Activated naive CD8-positive, alpha-beta T cell treated with anti-CD3 and anti-CD28 coated beads for 36 hours (primary cell): ENCODE measurements at places on chromosomes 11 and 22.

DNA sequence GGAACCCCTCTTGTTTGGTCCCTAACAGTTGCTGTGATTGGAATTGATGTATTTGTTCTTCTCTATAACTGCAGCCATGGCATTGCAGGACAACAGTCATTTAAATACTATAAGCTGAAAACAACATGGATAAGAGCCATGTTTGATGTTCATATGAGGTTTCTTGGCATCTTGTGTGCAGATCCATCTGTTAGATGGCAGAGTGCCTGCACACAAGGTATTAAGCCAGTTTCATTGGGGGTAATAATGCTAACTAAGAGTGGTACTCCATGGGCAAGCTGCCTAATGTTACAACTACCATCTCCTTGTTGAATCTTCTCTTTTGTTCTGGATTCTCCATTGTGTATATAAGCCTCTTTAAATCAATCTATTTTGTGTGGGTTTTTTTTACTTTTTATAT is 206.0 kb upstream of the CHORDC1 start:
- H3K4me1 ChIP-seq = no peaks in the 10 kb centered on the region
- no peaks in the 10 kb centered on the region for H3K36me3 ChIP-seq
- no peaks in the 10 kb centered on the region for H3K27me3 ChIP-seq
- DNase-seq = no peak
- H3K4me3 ChIP-seq = no peak overlapping the region

DNA sequence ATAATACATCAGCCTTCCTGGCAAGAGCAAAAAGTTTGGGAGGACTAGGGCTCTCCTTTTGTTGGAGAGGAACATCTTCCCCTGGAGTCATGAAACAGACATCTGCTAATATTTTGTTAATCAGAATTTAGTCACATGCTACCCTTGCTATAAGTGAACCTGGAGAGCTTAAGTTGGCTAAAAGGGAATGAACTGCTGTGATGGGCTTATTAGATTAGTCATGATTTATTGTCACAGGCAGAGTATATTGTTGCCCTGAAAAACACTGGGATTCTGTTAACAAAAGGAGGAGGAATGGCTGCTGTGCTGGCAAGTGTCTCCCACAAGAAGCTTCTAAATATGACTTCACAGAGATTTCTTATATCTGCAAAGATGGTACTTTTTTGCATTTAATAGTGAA is 16.0 kb downstream of the TCP11L1 start:
- no peak overlapping the region for H3K27ac ChIP-seq
- peaks cover 17% of the 10 kb centered on the region for H3K36me3 ChIP-seq
- H3K4me1 ChIP-seq = peaks cover 1% of the 10 kb centered on the region
- no peak for DNase-seq

- H3K27ac ChIP-seq = no peak overlapping the region
- peaks cover 8% of the 10 kb centered on the region for H3K27me3 ChIP-seq
- peaks cover 6% of the 10 kb centered on the region for H3K4me1 ChIP-seq
- no peak for DNase-seq
- H3K4me3 ChIP-seq = no peak overlapping the region
- no peaks in the 10 kb centered on the region for H3K36me3 ChIP-seq
Measured at GRCh38 chr11:69539416-69540117, 58.1 kb downstream of the LINC01488 start.

DNA sequence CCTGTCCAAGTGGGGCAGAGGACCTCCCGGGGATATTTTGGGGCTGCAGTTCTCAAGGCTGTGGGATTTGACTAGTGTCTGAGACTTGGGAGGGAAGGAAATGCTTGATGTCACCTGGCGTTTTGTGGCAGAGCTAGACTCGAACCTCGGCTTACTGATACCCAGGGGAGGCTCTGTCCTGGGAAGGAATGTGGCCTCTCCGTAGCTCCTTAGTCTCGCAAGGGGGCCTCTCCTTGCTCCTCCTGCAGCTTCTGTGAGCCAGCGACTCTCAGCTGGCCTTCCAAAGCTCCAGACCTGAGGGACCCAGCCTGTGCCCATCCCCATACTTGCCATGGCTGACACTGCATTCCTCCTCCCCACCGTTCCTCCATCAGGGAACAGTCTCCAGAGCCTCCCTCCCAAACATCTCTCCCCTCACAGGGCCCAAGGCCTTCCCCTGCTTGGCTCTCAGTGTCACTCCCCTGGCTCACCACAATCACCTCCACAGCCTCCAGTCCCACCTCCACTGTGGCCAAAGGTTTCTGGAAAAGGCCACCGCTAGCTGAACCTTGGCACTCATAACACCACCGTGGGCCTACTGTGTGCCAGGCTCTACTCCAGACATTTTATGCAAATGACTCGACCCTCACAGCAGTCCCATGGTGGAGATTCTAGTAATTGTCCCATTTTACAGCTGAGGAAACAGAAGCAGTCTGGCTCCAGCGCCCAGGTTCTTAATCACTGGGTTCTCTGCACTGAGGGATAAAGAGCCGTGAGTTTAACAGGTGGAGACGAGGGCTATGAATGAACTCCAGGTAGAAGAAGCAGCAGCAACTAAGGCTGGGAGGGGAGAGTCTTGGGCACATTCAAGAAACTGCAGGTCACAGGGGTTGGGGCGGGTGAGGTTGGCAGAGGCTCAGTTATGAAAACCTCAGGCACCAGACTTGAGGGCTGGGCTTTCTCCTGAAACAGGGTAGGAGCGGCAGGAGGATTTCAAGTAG is 12.1 kb downstream of the P2RY2 start:
- no peaks in the 10 kb centered on the region for H3K27me3 ChIP-seq
- DNase-seq = no peak
- no peak overlapping the region for H3K27ac ChIP-seq
- no peaks in the 10 kb centered on the region for H3K4me1 ChIP-seq
- H3K4me3 ChIP-seq = no peak overlapping the region

- DNase-seq = no peak
- H3K36me3 ChIP-seq = no peaks in the 10 kb centered on the region
- peaks cover 34% of the 10 kb centered on the region for H3K27me3 ChIP-seq
- H3K4me1 ChIP-seq = peaks cover 6% of the 10 kb centered on the region
Measured at GRCh38 chr11:74466916-74467885, at the start of gene KCNE3. TSS of gene KCNE3 (minus strand) at chr11:74467549. CDS start at chr11:74457563, 9,986 bp downstream.

DNA sequence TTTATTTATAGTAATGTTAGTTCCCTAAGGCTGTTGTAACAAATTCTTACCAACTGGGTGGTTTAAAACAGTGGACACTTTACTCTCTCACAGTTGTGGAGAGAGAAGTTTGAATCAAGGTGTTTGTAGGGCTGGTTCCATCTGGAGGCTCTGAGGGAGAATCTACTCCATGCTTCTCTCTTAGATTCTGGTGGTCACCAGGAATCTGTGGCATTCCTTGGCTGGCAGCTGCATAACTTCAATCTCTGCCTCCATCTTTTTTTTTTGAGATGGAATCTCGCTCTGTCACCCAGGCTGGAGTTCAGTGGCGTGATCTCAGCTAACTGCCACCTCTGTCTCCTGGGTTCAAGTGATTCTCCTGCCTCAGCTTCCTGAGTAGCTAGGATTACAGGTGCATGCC is 46.3 kb downstream of the LDLRAD3 start:
- H3K27me3 ChIP-seq = peaks cover 33% of the 10 kb centered on the region
- H3K4me3 ChIP-seq = no peak overlapping the region
- H3K4me1 ChIP-seq = peaks cover 1% of the 10 kb centered on the region
- no peaks in the 10 kb centered on the region for H3K36me3 ChIP-seq
- no peak overlapping the region for H3K27ac ChIP-seq
- DNase-seq = no peak

DNA sequence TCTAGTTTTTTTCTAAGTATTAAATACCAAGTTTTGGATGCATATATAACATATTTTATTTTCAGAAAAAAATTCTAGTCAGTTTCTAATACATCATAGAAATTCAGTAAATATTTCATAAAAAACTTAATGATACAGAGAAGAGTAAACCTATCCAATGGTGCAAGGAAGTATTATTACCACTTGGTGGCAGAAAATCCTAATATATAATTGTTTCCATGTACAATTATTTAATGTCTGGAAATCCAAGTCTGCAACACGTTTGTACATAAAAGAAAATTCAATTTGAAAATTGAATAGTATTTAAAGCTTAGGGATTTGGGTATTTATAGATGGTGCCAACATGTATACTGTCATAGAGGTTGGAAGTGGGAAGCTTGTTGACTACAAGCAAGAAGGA is 127.0 kb downstream of the TRPC6 start:
- no peaks in the 10 kb centered on the region for H3K4me1 ChIP-seq
- DNase-seq = no peak
- no peaks in the 10 kb centered on the region for H3K36me3 ChIP-seq
- no peaks in the 10 kb centered on the region for H3K27me3 ChIP-seq
- no peak overlapping the region for H3K27ac ChIP-seq
- H3K4me3 ChIP-seq = no peak overlapping the region

DNA sequence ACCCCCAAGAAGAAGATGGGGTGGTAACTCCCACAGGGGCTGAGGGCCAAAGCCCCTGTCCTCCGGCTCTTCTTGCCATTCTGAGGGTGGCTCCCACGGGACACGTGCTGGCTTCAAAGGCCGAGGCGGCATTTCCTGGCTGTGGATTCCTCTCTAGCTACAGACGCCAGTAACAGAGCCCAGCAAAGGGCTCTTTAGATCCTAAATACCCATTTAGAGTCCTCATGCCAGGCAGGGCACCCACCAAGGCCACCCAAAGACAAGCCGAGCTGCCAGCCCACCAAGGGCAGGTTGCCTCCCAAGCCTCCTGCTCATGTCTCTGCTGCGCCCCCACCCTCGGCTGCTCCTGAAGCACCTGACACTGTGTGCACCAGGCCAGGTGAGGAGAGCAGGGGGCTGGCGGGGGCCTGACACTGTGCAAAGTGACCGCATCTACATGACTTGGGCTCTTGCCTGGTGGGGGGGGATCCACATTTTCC is 5.7 kb downstream of the LRFN4 start:
- no peak for DNase-seq
- H3K27me3 ChIP-seq = no peaks in the 10 kb centered on the region
- H3K27ac ChIP-seq = no peak overlapping the region
- H3K36me3 ChIP-seq = no peaks in the 10 kb centered on the region
